Stimulated activated CD4-positive, alpha-beta T cell treated with anti-CD3 and anti-CD28 coated beads, Interleukin-12 subunit alpha, Interleukin-12 subunit beta, amount 100 ng/mL, for 24 hours (primary cell): ENCODE measurements at places on chromosomes 11 and 22.

DNA sequence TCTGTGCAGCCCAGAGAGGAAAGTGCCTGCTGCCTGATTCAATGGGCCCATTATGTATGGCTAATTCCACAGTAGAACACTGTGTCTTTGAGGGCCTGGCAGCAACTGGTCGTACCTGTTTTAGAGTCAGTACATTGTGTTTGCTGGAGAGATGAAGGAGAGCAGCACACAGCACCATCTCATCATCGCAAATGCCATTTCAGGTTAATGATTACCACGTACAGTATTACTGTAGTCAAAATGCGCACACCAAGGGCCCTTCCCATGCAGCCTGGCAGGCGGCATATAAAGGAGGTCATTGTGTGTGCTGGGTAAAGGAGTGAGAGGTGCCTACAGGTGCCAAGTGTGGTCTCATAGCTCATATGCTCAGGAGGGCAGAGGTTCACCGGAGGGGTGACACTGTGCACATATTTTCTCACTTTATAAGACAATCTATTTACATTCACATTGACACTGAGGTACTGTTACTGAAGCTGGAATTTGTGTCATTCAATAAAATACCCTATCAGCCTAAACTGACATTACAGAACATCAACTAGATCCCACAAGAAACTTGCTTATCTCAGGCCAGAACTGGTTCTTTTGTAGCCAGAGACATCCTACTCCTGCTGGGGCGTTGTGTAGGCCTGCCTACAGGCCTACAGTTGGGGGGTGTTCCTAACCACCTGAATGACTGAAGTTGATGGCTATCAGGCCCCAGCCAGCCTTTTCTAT is 90.4 kb downstream of the APIP start:
- no peak for DNase-seq

DNA sequence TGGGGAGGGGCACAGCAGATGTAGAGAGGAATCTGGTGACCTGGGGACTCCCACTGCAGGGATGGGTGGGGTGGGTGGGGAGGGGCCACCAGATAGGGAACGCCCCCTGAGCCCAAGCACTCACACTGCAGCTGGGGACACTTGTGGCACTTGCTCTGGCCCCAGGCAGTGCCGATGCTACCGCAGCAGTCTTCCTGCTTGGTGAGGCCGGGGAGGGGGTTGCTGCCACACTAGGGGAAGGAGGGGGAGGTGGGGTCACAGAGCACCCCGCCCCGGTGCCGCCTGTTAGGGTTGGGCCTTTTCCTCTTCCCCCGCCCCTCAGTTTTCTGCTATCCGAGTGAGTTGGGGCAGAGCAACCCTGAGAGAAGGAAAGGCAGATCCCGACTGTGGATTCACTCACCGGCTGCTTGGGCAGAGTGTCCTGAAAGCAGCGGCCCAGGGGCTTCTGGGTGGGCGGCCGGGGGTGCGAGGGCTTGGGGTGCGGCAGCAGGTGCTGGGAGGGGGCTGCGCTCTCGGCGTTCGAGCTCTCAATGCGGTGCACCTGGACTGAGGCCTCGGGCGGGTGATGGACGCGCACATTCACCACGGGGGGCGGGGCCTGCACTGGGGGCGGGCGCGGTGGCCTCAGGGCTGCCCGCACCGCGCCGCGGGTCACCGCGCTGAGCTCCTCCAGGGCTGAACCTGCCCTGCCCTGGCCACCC is 4.7 kb downstream of the LTBP3 start:
- peak; percentile 60 for DNase-seq

DNA sequence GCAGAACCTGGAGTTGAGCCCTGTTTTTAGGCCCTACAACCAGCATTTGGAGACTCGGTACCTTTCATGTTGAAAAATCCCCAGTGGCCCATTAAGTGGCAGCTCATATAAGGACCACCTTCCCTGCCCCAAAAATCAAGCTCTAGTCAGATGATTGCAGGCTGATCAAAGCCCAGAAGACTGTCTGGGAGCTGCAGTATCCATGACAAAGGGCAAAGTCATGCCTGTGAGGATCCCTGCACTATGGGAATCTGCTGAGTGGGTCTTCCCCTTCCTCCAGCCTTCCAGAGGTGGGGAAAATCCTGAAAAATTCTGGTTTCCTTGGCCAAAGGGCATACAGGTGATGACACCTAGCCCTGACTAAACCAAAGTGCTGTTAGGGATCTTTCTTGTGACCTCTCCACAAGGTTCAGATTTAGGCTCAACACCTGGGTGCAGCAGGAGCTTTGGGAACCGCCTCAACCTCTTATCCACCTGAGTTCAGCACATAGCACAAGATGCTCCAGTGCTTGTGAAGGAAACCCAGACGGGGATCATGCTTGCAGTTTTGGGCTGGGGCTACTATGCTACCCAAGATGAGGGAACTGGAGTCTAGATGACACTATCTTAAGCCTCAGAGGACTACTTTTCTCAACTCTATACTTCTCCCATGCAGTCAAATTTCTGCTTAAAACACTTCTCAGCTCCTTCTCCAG is 1.2 kb upstream of the TRIM3 start:
- no peak for DNase-seq

DNA sequence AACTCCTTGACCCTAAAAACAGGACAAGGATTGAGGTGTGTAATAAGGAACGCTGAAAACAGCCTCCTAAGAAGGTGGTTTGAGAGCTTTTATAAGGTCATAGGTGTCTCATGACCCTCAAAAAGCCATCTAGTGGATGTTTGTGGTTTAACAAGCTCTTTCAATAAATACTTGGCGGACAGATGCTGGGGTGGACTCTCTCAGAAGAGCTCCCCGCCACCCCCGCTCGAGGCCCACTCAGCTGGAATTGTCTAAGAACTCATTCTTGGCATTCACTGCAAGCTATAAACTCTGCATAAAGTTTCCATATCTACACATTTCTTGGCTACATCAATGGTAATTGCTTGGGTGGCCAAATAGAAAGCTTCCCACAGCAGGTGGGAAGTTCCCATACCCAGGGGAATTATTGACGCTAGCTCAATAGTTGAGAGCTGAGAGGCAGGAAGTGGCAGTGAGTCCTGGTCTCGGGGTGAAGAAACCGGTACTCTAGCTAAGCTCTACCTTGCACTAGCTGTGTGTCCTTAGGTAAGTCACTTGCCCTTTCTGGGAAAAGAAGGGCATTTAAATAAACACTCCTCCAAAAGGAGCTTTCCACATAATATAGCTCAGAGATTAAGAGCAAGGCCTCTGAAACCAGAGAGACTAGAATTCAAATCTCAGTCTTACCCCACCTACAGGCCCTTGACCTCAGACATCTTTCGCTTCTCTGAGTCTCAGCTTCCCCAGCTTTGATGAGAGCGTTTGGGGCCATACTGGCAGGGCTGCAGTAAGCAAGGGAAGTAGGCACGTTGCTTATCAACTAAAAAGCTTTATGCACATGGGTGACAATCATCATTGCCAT is 6.4 kb downstream of the MS4A15 start:
- no peak for DNase-seq

DNA sequence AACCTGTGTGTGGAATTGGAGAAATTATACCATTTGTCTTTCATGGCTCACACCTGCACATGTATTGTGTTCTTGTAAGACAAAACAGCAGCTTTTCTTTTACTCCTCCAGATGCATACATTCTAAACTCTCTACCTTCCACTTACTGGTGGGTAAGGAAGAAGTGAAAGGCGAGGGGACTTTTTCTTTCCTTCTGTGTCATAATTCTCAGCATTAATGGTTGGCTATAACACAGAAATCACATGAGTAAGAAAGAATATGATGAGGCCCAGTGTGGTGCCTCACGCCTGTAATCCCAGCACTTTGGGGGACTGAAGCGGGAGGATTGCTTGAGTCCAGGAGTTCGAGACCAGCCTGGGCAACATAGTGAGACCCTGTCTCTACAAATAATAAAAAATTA is 57.8 kb upstream of the SHANK2 start:
- no peak for DNase-seq

DNA sequence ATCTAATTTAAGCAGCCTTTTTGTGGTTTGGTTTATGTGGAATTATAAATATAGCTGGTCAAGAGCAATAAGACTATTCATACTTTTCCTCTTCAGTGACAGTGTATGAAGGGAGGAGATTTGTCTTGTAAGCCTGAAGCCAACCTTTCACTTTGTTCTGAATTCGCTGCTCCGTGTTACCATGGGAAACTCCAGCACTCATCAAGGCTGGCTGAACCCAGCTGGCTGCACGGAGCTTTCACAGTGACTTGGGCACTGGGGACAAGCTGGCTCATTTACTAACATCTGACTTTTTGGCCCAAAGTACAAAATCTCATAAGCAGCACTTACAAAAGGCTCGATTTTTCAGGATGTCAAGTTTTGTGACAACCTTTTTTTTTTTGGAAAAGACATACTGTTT is 120.4 kb upstream of the GRIA4 start:
- no peak for DNase-seq

DNA sequence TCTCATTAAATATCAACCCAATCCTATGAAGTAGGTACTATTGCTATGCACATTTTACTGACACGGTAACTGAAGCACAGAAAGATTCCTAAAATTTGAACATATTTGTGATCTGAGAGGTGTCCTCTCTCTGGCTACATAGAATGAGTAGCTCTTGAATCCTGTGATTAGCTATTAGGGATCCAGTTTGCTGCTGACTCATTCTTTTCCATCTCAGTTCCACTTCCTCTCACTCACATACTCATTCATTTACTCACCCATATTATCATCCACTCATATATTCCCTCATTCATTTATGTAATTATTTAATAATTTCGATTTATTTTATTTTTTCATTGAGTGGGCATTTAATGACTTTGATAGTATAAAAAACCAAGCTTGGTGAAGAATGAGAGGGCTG is 42.7 kb downstream of the OR5B17 start:
- no peak for DNase-seq

- DNase-seq: no peak
These were observed 19.4 kb upstream of the EMID1 start for GRCh38 chr22:29186302-29186701.

GRCh38 chr11:125173556-125173955 is 9.0 kb downstream of the PKNOX2 start:
- no peak for DNase-seq
